ENCODE measurements at places on chromosomes 4 and X.

- no peak for DNase-seq
Measured at GRCh38 chrX:18353931-18354368, 538 bp downstream of the SCML2 start.

DNA sequence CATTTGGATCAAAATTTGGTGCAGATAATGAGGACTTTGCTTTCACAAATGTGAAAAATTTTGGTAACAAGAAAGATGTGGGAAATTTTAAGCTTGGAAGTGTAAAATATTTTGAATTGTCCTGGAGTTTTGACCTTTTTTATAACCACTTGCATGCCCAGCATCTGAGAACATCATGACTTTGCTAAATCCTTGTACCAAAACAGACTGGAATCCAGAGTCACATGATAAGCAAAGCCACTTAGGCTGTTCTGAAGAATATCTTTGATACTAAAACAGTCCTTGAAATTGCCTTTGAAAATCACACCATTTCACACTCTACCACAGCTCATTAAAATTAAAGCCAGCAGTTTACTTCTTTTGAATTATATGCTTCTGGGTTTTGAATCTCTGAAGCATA is 2.5 kb upstream of the PPM1K start:
- no peak for DNase-seq

GRCh38 chr4:139655116-139655515 is 10.5 kb upstream of the MGST2 start:
- no peak for DNase-seq

- no peak for DNase-seq
Measured at GRCh38 chrX:139877710-139878414, 55.0 kb downstream of the ATP11C start.

- no peak for DNase-seq
Measured at GRCh38 chr4:140719022-140719421, 37.2 kb downstream of the TBC1D9 start.

- DNase-seq, result no peak
Measured at GRCh38 chr4:71333368-71333767, 5.5 kb upstream of the SLC4A4 start.

- no peak for DNase-seq
Measured at GRCh38 chr4:121680571-121680970, 16.2 kb downstream of the ANXA5 start.

DNA sequence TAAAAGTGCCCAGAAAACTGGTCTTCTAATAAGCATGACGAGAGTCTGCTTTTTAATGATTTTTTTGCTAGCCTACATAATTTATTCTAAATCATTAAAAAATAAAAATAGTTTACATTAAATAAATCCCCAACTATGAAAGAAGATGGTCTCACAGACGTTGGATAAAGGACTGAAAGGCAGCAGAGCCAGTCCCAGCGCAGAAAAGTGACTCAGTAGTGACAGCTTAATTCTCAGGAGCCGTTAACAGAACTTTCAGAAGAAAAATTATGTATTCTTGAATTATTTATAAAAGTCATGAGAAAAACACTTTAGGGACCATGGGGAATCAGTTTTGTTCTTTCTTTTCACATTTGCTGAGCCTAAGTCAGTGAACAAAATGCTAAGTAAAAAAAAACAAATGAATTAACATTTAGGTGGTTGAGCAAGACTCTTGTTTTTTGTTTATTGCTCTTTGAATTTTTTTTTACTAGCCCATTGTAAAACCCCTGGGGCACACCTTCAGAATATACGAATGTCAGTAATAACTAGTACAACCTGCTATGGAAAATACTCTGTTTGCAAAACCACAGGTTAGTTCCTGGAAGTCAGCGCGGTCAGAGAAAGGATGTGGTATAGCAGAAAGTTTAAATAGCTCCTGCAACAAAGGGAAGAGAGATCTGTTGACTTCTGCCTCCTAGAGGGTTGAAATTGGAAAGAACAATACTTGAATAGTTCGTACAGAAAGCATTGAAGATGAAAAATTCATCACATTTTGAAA is 50.4 kb upstream of the CCDC160 start:
- DNase-seq, result no peak

DNA sequence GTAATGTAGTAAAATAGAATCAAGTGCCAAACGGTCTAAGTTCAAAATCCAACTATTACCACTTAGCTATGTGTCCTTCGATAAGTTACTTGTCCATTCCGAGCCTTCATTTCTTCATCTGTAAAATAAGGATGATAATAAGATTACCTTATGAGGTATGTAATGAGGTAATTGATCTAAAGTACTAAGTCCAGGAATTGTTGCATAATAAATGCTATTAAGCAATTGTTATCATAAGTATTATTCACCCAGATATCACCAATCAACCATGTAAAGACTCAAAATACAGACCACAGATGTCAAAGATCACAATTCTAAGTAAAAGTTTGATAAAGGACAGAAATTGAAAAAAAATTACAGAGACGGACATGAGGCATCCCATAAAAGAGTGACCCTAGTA is 168.4 kb upstream of the POU3F4 start:
- no peak for DNase-seq

DNA sequence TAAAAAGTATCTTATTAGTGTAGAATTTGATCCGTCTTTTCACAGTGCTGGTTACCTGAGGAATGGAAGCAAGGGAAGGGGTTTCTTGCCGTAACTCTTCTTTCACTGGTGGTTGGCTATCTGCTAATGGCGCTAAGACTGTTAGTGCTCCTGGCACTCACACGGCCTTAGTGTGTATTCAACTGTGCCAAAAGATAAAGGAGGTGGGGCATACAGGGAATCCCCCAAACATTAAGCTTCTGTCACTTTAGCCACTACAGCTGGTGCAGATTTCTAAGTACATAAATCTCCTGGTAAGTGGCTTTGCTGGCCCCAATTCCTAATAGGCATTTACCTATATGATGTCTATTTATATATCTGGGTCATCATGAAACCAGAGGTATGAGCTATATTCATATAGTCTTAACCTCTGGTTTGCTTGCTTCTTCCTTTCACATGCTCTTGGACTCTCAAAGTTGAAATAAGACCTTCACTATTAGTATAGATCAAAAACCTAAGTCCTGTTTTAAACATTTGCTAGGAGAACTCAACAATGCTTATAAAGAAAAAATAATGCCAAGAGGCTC is 95.1 kb downstream of the TSPAN7 start:
- no peak for DNase-seq

DNA sequence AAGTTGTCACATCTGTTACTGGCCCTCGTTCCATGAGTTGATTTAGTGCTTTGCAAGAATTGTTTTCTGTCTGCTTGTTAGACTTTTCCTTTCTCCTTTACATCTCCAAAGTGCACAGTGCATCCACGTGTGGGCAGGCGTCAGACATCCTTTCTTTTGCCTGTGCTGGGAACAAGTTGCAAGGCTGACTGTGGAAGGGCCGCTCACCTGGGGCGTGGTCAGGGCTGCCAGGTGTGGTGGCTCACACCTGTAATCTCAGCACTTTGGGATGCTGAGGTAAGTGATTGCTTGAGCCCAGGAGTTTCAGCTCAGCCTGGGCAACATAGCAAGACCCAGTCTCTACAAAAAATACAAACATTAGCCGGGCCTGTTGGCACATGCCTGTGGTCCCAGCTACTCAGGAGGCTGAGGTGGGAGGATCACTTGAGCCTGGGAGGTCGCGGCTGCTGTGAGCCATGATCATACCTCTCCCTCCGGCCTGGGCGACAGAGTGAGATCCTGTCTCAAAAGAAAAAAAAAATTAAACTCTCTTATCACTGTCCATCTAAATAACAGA is 46.2 kb downstream of the RGS12 start:
- no peak for DNase-seq

- no peak for DNase-seq
Measured at GRCh38 chr4:112807083-112807482, 170.1 kb downstream of the LARP7 start.

- DNase-seq, result no peak
Measured at GRCh38 chr4:112765317-112765974, 128.5 kb downstream of the LARP7 start.

DNA sequence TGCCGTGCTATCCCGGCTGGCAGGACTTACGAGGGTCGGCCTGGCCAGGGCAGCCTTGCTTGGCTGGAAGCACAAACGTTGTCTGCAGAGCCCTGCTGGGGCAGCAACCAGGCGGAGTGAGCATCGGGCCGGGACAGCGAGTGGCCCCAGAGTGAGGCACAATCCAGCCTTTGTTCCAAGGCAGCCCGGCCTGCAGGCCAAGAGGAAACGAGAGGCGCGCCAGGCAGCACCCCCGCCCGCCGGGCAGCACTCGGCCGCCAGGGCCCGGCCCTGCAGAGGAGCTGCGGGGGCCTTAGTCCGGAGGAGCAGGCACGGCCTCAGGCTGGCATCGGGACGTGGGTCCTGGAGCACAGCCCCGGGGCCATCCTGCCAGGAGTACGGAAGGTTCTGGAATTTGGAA is 24.1 kb downstream of the FGFRL1 start:
- no peak for DNase-seq

GRCh38 chr4:14165222-14165920 is 537.8 kb upstream of the BOD1L1 start:
- DNase-seq, result no peak

DNA sequence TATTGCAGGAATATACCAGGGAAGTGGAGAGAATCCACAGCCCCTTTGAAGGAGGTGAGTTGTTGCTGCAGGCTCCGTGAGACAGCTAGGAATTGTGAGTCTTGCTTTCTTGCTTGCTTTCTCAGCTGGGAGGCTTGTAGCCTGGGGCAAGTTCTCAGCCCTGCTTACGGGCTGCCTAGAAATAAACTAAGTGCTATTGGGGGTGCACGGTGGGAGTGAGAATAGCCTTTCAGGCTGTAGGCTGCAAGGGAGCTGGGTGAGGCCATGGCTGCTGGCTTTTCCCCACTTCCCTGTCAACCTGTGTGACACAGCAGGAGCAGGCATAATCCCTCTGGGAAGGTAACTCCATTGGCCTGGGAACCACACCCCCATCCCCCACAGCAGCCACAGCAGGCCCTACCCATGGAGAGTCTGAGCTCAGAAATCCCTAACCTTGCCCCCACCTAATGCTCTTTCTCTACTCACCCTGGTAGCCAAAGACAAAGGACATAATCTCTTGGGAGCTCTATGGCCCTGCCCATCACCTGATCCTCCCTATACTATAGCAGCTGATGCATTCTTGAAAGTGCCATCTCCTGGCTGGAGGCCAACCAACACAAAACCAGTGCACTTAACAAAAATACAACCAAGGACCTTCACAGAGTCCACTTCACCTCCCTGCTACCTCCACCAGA is 113.0 kb downstream of the MMRN1 start:
- no peak for DNase-seq

DNA sequence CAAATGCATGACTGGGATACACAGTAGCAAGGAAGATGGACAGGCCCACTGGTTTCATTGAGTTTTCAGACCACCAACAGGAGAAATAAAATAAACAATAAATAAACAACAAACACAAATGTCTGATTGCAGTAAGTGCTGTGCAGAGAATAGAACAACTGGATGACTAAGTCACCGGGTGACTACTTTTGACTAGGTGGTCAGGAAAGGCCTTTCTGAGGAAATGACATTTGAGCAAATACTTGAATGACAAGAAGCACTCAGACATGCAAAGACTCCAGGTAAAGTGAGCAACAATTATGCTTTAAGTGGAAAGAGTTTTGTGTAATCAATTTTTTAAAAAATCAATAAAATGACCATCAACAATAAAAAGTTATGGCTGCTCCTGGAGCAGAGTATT is 137.7 kb downstream of the BTC start:
- no peak for DNase-seq

- DNase-seq, result no peak
Measured at GRCh38 chr4:113467581-113467980, 294.0 kb downstream of the CAMK2D start.

- no peak for DNase-seq
Measured at GRCh38 chr4:188287169-188287894, 148.1 kb downstream of the TRIML1 start.

- DNase-seq, result no peak
Measured at GRCh38 chr4:119233191-119233590, 20.7 kb downstream of the USP53 start.

DNA sequence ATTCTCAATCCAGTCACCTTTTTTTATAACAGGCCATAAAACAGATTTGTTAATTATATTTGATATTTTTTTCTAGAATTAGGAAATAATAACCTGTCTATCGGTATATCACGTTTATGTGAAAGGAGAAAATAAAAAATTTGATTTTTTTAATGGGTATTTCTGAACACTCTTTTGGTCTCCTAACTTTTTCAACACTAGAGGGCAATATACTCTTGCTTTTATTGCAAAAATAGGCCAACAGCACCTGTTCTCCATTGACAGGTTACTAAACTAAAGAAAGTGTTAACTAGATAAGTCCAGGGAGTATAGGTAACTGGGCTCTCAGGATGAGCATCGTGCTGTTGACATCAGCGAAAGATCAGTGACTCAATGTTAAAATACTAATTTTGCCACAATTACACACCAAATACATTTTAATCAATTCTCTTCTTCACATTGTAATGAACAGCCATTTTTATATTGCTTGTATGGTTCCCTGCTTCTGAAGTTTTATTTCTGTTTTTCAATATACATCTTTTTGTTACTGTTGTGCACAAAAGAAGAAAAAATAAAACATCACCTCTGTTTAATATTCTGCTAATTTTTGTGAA is 22.8 kb downstream of the NDST4 start:
- no peak for DNase-seq

DNA sequence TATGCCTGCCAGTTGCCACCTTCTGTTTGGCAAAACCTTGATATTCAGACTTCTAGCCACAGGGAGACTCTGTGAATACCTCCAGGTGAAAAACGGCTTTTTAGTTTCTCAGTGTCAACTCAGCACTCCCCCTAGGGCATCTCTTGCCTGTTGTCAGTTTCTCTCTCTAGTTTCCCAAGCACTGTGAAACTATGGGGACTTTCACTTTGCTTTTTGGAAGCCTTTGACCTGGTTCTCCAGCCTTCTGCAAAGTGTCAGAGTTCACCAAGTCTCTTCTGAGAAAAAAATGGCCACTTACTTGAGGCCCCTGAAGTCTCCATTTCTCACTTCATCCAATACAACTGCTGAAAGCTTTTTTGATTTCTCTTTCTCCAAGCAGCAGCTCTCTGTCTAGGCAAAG is 521.5 kb downstream of the INPP4B start:
- no peak for DNase-seq

GRCh38 chr4:48429709-48430474 is 53.3 kb upstream of the SLC10A4 start:
- DNase-seq, result no peak

GRCh38 chrX:9912351-9913145 is 54.6 kb upstream of the CLDN34 start:
- DNase-seq, result no peak

DNA sequence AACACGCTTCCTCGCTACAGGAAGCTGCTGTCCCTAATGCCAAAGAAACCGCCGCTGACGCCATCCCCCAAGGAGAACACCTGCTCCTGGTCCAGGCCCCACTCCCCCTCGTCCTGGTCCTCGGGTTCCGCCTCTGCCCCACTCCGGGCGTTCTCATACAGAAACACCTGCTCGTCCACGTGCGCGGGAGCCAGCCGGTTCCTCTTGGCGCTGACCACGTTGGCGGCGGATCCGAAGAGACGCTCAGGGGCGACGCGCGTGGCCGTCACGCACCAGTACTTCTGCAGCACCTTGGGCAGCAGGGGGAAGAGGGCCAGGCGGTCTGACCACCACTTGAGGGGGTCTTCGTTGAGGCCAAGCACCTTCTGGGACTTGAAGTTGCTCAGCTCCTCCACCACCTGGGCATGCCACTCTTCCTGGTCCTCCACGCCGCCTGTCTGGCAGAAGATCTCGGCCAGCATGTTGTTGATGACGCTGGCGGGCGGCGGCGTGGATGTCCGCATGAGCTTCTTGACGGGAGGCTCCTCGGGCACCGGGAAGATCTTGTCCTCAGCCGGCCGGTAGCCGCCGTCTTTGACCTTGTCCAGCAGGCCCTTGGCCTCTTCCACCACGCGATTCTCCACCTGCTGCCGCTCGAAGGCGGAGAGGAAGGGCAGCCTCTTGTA is 12.0 kb downstream of the DHRSX start:
- no peak for DNase-seq

- DNase-seq, result no peak
Measured at GRCh38 chrX:149374751-149375150, 130.4 kb downstream of the IDS start.
